ENCODE measurements at places on chromosomes 3 and 15.

- no peak for DNase-seq
These were observed 176.0 kb downstream of the KCNMB2 start for GRCh38 chr3:178712247-178712646.

DNA sequence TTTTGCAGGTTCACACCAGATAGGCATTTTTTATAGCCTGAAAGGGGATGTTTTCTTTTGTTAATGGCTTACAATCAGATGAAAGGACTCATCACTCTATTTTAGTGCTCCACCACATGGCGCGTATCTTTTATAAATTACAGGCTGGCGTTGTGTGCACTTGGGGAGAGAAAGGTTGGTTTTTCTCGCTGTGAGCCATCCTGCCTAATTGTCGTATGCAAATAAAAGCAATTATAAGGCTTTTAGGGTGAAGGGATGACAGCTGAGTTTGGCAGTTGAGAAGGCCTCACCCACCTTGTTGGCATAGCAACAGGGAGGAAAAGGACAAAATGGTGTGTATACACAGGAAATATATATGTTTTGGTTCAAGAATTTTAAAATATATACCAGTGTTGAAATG lies 268.0 kb downstream of the NR2F2 start:
- DNase-seq = no peak

DNA sequence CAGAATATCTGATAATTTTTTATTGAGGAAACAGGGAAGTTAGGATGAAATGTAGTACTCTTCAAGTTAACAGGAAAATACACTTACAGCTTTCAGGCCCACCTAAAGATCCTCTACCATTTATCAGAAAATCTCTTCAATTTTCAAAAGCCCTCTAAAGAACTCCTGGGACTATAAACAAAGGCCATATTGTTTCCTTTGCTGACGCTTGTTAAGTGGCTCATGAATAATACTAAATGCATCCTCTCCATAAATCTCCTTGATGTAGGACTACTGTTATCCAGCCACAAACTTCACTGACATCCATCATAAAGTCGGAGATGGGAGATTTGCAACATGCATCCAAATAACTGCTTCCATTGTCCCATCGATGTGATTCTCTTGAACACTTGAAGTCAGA lies 326.5 kb downstream of the ZIC1 start:
- DNase-seq = no peak

DNA sequence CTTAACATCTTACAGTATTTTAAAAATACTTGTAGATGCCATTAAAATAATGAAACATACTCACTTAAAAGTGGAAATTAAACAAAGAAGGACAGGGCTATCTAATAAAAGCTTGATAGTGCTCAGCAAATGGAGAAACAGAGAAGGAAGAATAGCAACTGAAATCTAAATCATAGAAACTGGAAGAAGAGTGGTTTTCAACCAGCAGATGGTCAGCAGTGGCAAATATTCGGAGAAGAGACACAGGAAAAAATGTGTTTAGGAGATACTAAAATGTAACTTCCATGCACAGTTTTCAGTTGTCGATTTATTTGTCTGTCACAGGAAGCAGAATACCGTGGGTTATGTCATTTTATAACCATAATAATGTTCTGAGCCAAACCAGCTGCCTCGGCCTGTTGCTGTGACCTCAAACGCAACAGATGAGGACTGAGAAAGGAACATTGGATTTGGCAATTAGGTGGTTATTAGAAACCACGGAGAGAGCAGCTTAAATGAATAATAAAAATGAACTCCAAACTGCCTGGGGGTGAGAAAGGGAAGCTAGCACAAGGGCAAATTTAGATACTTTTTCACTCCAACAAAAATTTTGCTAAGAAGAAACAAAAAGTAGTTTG lies 246.6 kb upstream of the KCNMB2 start:
- no peak for DNase-seq

GRCh38 chr15:37940876-37941275 lies 6.4 kb downstream of the TMCO5A start:
- no peak for DNase-seq

- DNase-seq = peak; percentile 47
These were observed 43.8 kb downstream of the FRMD4B start for GRCh38 chr3:69342074-69342473.

DNA sequence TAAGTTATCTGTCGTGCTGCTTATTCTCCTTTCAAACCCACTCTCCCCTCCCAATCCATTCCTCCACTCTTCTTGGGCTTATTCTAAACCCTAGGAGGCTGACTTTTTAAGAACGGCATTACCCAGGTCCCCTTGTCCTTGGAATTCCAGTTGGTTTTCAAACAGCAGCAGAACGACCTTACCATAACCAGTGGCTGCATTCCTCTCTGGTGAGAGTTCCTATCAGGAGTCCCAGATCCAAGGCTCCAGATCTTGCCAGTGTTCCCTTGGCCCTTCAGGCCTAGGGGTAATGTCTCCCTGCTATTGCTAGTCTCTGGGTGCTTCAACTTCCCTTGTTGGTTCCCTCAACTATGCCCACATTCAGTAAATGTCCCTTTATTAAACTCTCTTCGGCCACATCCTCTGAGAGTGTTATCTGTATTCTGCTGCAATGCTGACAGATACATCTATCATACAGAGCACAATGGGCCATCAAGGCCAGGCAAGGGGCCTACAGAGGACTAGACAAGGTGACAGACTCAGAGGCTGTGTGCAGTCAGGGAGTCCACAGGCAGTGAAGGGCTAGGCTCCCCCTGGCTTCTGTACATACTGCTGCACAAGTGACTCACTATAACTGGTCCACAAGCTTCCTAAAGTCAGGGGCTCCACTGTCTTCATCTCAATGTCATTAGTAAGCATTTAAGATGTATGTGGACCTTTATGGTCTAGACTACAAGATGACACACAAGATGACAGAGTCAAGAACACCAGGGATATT lies 10.1 kb downstream of the LYSMD2 start:
- DNase-seq = peak; percentile 52

- no peak for DNase-seq
These were observed 64.8 kb upstream of the SEC61A1 start for GRCh38 chr3:127987309-127987995.

- peak; percentile 61 for DNase-seq
These were observed 681 bp downstream of the PIK3CB start for GRCh38 chr3:138833899-138834595.

GRCh38 chr3:183064475-183064874 lies 34.8 kb downstream of the MCCC1 start:
- no peak for DNase-seq

GRCh38 chr3:153927107-153927506 lies 194.1 kb upstream of the ARHGEF26 start:
- peak; percentile 65 for DNase-seq

GRCh38 chr3:149114458-149114857 lies 15.0 kb upstream of the HPS3 start:
- DNase-seq = no peak

DNA sequence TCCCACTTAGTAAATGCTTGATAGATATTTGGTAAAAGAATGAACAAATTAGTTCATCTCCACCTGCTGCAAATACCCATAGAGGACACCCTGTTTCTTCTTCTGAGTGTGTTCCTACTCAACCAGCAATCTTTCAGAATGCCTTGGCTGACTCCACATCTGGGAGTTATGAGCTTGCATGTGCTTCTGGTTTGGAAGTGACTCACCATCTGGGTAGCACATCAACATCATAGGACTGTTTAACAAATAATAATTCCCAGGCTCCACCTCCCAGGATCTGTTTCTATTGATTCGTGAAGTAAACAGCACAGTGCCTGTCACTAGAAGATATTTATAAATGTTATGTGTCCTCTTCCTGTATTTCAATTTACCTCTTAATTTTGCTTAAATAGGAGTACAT lies 580.1 kb downstream of the ROBO2 start:
- DNase-seq = peak; percentile 14

- no peak for DNase-seq
These were observed 21.1 kb upstream of the ADGRG7 start for GRCh38 chr3:100588251-100588650.

DNA sequence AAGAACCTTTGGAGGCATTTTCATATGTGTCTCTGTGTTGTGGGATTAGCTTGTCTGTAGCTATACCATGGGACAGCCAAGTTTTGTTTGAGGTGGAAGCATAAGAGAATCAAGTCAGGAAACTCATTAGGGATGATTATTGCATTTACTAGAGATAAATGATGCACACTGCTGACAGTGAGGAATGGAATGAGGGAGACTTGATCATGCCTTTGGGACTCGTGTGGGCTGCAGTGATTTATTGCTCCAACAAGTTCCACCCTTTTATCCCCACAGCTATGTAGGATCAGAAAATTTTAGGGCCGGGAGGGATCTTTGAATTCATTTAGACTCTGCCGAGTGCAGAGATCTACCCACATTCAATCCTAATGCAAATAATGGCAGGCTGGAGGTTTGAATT lies 16.3 kb downstream of the ZNF385D start:
- no peak for DNase-seq

DNA sequence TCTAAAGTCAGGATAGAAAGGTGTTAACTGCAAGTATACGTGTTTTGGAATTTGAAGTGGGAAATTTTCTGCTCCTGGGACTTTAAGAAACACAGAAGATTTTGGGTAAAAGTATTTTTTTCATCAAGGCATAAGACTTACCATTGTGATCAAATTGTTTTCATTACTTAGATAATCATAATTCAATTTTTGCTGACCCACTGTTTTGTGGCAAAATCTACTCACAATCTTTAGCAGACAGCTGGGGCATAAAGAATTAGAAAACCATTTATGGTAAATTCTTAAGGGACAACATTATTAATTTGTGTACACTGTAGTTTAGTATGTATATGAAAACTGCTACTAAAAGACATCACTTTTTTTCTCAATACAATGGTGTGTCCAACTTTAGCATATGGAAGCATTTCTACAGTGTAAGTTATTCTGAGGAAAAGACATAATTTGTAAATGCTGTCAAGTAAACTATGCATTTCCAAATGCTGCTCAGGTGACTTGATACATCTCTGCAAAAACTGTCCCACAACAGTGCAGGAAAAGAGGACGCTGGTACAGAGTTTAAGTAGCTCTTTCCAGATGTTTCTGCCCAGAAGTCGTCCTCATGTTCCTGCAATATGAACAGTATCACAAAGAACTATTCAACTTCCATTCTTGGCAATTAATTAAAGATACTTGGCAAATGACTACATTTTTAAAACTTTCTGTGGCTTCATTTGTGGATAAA lies 52.3 kb downstream of the THSD4 start:
- DNase-seq = no peak

DNA sequence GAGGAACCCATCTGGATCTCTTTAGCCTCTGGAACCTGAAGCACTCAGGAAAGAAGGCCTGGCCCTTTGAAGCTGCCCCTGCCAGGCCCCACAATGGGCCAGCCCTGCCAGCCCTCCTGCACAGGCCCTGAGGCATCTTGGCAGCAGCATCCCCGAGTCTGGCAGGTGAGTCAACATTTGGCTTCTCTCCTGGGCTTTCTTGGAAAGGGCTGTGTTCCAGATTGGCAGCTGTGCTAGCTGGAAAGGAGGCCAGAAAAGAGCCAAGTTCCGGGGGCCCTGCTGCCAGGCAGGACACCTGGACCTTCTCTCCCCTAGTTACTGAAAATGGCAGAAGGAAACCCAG lies 187.2 kb downstream of the SHQ1 start:
- DNase-seq = peak; percentile 86

DNA sequence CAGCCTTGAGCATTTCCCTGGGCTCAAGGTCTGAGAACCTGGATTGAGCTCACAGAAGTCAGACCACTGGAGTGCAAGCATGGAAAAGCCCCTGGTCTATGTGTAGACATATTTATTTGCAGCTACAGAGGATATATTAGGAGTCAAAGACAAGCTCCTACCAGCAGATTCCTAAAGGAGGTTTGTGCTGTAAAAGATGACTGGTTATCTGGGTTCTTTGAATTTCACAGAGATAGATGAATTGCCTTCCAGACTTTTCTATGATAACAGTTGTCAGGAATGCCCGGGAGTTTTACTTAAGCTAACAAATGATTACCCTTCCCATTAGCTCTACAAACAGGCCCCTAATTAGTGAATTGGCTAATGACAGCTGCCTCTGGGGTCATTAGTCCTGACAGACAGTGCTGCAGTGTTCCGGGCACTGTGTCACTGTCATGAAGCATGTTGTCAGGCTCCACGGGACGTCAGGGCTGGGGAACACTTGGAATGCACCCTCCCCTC lies 48.8 kb upstream of the PLXNA1 start:
- peak; percentile 70 for DNase-seq

GRCh38 chr15:54772663-54773062 lies 424.1 kb downstream of the RSL24D1 start:
- DNase-seq = no peak

- no peak for DNase-seq
These were observed 272.9 kb downstream of the FEZF2 start for GRCh38 chr3:62100282-62100989.

GRCh38 chr15:99239545-99240198 lies 9.7 kb downstream of the TTC23 start:
- DNase-seq = peak; percentile 59

All from kidney tubule cell (primary cell).